ENCODE measurements at places on chromosomes 13 and 19.

DNA sequence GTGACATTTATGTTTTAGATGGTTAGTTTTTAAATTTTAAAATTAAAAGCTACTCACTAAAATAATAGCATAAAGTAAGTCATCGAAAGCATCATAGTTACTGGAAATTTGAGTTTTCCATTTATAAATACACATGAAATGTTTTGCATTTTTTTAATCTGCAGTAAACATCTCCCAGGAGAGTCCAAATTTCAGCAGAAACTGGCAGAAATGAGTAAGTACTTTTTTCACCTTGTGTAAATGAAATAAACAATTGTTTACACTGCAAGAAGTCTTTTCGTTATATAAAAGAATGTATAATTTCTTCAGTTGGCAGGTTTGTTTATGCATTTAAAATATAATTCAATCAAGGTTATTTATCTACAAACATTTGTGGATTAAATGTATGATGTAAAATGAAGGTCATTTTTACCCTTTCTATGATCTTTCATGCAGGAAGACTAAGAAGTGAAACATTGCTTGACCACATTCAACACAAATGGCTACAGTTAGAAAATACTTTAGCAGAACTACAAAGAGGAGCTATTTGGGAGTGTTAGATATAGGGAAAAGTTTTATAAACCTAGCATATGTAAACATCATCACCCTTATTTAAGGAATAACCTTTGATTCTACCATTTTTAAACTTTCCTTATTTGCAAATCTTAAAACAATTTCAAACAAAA is 55.6 kb downstream of the RCBTB2 start:
- DNase-seq = no peak

GRCh38 chr19:51111606-51112005 is 3.4 kb upstream of the CTU1 start:
- no peak for DNase-seq

DNA sequence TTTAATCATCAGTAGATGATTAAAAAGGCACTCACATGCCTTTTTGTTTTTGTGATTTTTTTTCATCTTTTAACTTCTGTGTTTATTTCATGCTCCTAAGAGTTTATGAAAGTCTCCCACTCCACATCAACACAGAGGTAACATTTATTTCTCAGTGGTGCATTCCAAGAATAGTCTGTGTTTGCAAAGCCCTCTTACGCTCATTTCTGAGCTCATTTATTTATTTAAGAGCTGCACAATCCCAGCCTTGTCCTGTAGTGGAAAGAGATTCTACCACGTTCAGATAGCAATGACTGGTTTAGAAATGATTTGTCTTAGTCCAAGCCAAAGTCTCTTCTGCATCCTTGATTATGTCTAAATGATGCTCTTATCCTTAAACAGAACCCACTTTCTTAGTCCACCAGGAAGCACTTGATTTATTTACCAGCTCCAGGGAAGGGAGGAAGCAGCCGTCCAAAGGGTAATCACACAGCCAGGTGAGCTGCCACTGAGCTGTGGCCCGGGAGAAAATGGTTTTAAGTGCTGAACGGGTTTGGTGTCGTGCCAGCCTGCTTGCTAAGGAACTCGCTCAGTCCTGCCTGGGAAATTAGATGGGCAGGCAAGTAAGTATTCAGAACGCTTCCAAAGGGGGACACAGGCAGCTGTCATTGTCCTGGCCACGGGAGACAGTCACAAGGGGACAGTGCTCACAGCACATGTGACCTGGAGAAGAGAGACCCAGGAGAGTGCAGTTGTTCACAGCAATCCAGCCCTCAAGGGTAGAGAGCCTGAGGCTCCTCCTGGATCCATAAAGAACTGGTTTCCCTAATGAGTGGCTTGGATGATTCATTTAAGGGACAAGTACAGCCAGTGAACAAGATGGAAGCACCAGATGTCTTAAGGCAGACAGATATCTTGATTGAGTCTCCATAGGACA is 131.8 kb upstream of the WASF3 start:
- no peak for DNase-seq

DNA sequence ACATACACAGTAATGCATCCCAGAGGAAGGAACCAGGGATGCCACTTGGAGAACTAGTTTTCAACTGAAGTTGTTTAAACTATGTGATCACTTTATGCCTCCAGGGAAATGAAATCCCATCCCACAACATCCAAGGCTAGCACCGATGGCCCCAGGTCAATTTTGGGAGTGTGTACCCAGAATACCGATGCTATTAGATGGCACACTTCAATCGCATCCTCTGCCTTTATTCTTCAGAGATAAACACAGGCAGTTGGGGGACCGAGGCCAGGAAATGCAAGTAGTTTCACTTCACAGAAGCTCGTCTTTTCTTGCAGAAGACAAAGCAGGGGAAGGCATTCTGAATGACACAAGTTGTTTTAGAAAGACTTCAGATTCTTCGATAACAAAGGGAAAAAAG is 13.8 kb downstream of the STK24 start:
- DNase-seq = no peak

- no peak for DNase-seq
Observed at GRCh38 chr13:66992183-66992582, 238.0 kb downstream of the PCDH9 start.

- no peak for DNase-seq
Observed at GRCh38 chr19:18223860-18224524, 2.2 kb downstream of the PDE4C start.

- no peak for DNase-seq
Observed at GRCh38 chr13:86946734-86947133, 724.4 kb upstream of the SLITRK5 start.

DNA sequence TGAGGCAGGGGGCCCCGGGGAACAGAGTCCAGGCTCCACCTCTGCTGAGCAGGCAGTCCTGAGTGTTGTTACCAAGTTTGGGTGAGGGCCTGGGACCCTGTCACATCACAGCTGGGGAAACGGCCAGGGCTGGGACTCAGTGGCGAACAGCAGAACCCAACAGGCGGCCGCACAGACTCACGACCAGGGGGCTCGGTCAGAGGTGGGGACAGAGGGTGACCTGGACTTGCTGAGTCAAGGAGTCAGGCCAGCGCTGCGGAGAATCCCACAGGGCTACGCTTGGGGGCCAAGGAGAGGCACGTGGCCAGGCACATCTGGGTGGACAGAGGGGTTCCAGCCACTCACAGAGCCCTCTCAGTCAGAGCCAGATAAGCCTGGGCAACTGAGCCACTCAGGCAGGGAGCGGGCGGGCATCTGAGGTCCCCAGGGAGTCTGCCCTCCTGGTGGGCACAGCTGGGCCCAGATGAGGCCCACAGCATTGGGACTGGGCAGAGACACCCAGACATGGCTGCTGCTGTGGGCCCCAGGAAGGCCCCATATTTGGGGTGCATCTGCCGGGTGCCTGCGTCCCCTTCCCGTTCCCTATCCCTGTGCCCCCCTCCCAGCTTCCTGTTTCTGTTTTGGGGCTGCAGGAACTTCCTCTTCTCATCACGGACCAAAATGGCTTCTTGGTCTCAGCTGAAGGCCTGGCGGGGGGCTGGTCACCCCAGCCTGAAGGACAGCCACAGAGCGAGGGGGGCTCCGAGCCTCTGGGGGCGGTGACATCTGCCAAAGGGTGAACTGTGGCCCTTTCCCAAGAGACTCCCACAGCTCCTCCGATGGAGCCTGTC is 34.0 kb downstream of the CEBPA start:
- no peak for DNase-seq
